Activated naive CD4-positive, alpha-beta T cell treated with anti-CD3 and anti-CD28 coated beads for 36 hours (primary cell): ENCODE measurements at places on chromosomes 2 and 18.

DNA sequence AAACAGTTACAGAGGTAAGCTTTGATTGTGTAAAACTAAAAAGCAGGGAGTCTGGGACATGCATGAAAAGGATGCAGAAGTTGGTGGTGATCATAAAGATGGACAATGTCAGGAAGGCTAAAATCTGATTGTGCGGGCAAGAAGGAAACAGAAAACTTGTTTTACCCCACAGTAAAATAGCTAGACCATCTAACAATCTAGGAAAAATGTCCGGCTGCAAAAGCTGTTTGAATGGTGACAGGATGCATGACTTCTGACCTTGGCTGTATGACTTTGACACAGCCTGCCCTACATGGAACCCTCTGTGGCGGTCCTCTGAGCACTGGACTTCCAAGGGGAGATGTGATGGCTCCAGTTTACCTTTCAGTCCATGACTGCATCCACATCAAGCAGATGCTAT is 93.6 kb downstream of the RAPH1 start:
- no peak for DNase-seq

DNA sequence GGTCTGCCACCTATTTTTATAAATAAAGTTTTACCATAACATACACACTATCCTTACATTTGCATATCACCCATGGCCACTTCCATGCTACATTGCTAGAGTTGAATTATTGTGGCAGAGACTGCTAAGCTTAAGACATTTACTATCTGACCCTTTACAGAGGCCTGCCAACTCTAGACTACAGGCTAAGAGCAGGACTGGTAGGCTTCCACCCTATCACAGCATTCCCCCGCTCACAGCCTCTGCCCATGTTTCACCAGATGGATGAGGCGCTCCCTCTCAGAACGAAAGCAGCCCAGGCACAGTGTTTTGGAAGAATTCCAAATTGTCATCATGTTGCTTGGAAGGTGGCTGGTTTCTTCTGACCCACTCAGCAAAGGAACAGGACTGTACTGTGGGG is 91.7 kb upstream of the SLC35G4 start:
- DNase-seq = no peak

- no peak for DNase-seq
Observed at GRCh38 chr2:232623768-232624765, 9.3 kb upstream of the EFHD1 start.

GRCh38 chr2:219569635-219570034 is 1.7 kb downstream of the OBSL1 start:
- DNase-seq = no peak

GRCh38 chr2:144434425-144435222 is 85.3 kb downstream of the ZEB2 start:
- no peak for DNase-seq

GRCh38 chr2:66929632-66930338 is 467.3 kb upstream of the ETAA1 start:
- DNase-seq = no peak

DNA sequence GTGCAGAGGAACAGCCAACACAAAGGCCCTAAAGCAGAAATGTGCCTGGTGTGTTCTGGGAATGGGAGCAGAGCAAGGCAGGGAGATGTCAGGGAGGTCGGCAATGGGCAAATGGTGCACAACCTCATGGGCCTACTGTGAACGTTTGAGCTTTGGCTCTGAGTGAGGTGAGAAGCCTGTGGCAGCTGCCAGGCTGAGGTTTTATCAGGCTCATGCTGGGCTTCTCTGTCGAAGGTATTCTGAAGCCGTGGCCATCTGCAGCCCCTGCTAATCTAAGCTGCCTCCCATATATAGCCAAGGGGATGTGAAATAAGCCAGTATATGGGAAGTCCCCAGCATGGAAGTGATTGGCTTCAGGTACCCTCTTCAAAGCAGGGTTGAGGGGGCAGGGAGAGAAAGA is 193.3 kb downstream of the SLC4A3 start:
- DNase-seq = no peak

DNA sequence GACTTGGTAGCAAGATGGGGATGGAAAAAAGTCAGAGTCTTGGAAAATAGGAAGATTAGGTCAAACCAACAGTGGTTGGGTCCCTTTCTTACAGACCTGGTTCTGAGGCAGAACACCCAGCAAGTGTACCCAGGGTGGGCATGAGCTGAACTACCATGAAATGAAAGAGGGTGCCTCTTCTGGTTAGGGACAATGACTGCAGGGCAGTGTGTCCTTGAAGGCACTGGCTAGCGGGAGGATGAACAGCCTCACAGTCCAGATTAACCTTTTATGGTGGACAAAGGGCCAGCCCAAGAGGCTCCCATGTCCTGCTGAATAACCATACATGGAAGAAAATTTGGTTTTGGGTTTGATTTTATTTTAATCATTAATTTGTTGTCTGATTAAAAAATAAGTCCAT is 61.8 kb upstream of the CCDC85A start:
- no peak for DNase-seq

DNA sequence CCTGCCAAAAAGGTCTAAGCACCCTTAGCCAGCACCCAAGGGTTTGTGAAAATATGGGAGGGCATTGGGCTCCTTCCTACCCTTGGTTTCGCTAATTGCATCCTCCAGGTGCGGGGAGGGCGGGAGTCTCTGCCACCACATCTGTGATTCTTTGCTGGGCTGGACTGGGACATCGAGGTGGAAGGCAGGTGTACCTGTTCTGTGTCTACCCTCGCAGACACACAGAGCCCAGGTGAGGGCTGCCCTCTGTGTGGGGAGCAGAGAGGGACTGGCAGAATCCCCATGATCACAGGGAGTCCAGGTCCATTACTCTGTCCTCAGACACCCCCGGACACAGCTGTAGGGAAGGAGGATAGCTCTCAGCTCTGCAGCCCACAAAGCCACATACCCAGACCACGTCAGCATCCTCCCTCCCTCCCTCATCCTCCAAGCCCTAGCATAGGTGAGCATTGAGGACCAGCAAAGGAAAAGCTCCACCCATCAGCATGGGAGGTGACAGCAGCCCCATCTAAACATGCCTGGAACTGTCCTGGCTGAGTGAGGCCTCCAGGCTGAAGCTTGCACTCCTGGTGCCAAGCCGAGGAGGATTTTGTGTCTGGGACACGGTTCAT is 49.8 kb downstream of the PLB1 start:
- peak; percentile 18 for DNase-seq

DNA sequence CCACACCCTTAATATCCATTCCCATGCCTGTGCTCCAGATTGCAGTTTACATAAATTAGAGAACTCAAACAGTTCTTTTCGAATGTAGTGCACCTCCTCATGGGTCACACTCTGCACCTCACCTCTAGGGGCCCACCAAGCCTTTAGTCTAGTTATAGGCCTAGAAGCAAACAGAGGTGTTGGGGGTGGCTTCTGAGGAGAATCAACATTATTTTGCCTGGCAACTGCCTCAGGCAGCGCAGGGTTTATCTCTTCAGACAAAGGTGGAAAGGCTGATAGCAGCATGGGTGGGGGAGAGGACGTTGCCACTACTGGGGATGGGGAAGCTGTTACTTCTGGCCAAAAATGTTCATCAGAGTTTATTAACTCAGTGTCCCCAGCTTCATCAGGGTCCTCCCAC is 5.0 kb upstream of the GYPC start:
- DNase-seq = no peak

- DNase-seq = no peak
Observed at GRCh38 chr2:180846756-180847472, 133.5 kb upstream of the UBE2E3 start.

GRCh38 chr2:66555501-66556324 is 120.8 kb downstream of the MEIS1 start:
- no peak for DNase-seq

GRCh38 chr2:8719528-8719927 is 37.7 kb downstream of the ID2 start:
- DNase-seq = no peak

DNA sequence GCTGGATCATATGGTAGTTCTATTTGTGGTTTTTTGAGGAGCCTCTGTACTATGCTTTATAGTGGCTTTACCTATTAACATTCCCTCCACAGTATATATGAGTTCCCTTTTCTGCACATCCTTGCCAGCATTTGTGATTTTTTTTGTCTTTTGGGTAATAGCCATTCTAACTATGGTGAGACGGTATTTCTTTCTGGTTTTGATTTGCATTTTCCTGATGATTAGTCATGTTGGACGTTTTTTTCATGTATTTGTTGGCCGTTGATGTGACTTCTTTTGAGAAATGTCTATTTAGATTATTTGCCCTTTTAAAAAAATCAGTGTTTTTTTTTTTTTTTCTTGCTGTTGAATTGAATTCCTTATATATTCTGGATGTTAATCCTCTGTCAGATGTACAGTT is 31.1 kb downstream of the ACTR3 start:
- DNase-seq = no peak

GRCh38 chr2:174572556-174572955 is 25.0 kb downstream of the WIPF1 start:
- DNase-seq = peak; percentile 57

DNA sequence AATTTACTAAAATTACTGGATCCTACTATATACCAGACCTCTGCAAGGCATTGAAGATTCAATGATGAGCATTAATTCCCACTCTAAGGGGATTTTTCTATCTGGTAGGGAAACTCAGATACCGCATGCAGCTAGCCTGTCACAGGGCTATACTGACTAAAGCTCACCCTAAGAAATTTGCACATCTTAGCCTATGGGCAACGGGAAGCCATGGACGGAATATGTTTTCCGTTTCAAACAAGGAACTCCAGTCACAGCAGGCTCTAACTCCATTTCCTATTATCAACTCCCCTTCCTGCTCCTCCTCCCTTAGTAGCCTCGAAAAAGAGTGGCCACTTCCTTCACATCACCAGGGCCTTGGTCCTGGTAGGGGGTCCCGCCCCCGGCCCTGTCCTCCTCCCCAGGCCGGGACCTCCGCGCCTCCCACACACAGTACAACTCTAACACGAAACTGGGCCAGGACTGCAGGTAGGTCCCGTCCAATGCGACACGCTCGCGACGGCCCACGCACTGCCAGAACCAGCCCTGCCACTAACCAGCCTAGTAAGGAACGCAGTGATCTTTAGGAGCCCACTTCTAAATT is 659 bp upstream of the COX5B start:
- no peak for DNase-seq

DNA sequence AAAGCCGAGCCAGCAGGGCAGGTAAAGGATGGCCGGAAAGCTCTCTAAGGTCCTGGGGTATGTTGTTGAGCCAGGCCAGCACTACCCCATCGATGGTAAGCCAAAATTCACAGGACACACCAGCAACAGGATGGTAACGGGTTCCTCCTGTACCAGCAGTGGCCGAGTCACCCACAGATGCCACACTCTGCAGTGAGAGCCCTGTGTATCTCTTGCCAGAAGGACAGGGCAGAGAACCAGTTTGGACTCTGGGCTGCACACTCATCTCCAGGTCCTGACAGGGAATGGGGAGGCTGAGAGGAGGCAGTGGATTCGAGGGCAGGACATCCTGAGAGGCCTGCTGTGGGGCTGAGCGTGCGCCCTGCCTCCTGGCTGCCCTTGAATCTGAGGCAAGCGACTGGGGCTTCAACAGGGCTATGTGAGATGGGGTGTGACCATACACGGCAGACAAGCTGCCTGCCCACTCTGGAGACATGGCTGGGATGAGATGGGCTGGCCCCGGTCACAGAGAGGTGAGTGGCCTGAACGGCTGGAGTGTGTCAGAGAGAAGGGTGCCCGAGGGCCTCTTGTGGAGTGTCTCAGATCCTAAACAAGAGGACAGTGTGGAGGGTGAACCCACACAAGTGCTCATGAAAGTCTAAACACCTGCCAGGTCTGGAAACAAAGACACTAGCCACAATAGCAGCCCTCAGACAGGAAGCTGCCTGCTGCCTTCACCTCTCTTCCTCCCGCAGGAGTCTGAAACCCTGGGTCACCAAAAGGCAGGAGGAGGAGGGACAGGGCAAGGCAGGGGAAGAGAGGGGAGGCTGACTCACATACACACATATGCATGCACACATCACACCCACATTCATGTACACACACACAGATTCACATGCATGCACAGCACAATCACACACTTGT is 182.3 kb downstream of the LOXHD1 start:
- DNase-seq = no peak

GRCh38 chr2:38066421-38067115 is 9.4 kb downstream of the CYP1B1 start:
- no peak for DNase-seq

- DNase-seq = no peak
Observed at GRCh38 chr2:163205589-163206254, 367.2 kb upstream of the KCNH7 start.

DNA sequence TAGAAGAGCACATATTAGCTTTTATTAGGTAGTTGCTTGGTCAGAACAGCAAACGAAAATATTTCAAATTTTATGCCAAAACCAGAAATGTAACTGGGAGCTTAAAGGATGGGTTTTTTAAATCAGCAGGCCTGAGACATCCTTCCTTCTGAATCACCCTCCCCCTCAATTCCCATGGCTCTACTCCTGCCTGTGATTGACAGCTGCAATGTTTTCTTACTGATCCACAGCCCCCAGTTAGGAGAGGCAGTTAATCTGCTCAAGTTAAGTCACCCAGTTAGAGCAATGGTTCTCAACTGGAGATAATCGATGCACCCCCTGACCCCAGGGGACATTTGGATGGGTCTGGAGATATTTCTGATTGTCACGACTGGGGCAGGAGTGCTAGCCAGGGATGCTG is 24.9 kb downstream of the KCTD18 start:
- no peak for DNase-seq

DNA sequence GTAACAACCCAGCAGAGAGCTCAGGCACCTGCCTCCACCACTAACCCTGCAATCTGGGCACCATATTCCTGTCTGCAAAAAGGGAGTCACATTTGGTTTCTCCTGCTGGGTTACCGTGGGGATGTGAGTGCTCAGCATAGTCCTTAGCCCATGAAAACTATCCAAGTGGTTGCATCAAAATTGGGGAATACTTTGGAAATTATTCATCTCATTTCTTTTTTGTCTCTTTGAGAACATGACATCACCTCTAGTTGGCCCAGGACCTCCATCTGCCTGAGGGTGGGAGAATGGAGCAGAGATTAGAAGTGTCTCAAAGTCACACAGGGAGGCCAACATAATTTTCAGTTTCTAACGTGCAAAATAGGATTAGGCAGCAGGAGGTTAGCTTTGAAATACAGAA is 19.3 kb upstream of the SPP2 start:
- DNase-seq = no peak

DNA sequence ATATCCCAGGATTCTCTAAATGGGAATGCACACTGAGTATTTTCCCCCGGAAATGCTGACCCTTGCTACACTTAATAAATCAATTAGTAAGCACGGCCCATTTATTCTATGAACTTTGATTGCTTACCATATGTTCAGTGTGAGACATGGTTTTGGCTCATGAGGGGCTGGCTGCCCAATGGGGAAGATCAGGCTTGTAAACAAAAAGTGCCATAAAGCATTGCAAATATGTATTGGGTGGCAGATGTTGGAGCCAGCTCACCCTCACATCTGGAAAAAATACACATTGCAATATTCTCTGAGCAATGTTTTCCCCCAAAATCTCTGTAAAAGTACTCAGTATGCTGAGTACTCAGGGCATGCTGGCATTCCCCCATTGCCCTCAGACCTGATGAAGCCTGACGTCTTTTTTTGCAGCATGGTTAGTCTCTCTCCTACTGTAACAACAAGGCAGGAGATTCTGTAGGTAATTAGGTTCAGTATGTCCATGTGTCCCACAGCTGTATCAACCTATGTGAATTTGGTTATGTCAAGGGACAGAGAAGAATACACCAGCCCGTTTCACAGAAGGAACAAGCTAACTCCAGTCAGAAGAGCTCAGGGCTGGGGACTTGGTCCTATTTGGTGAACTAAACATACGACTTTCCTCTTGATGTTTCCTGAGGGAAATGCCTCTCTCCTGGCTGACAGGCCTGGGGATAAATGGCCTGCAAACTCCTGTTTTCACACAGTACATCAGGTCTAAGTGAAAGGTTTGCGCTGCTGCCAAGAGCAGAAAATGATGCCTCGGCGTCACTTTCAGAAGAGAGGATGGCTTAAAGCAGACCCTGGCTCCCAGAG is 202.4 kb downstream of the INSIG2 start:
- no peak for DNase-seq
